ENCODE measurements at places on chromosomes 11 and 22. TPM values are rescaled to one million over a fixed set of nuclear protein-coding genes. Genes with fewer than 3 reads are reported as not detected.

Gene HEPN1
- not detected for total RNA-seq

Gene IL10RA
- 10.2 TPM for total RNA-seq

Gene ZNF280B
- not detected for total RNA-seq

Gene MS4A6E
- total RNA-seq: not detected

Gene CARNS1
- not detected for total RNA-seq

Gene FGF19
- total RNA-seq: not detected

Gene HOATZ
- total RNA-seq: 2.7 TPM

Gene MRGPRX4
- total RNA-seq: not detected

Gene PPP6R3
- total RNA-seq: 90.7 TPM

Gene LRFN4
- 6.9 TPM for total RNA-seq

Gene OR10A2
- not detected for total RNA-seq

GRCh38 chr11:107151158-107151557, 132.9 kb upstream of the GUCY1A2 start:
- DNase-seq: no peak

DNA sequence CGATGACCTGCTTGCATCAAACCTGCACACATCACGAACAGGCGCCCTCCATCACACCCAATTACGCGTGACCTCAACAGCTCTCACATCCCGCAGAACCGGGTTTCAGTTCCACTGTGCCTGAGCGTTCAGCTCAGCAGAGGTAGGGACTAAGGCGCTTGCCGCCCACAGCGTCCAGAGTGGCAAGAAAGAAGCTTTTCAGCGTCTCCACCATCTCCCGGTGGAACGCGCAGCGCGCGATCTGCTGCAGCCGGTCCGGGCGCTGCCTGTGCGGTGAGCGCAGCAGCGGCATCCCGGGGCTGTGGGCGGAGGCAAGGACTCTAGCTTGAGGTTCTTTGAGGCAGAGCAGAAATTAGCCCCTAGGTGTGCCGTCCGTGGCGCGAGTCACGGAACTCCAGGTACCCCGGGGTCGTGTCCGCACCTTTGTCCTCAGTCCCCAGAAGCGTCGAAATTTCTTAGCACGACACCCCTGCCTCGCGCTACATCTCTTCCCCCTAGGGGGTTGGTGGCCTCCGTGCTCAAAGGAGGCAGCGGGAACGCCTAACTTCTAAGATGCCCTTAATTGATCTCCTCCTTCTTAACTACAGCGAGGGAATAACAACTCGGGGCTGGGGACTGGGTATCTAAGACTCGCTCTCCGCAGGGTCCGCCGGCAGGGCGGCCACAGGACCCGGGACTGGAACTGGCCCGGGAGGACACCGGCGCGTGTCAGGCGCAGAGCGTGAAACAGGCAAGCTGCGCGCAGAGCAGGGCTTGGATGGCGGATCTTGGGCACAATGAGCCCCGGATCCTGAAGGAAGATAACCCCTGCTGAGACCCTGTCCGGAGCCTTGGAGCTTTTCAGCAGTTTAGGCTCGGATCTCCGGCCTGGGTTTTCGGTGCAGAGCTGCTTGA, 1.7 kb upstream of the CALCA start:
- DNase-seq: no peak

DNA sequence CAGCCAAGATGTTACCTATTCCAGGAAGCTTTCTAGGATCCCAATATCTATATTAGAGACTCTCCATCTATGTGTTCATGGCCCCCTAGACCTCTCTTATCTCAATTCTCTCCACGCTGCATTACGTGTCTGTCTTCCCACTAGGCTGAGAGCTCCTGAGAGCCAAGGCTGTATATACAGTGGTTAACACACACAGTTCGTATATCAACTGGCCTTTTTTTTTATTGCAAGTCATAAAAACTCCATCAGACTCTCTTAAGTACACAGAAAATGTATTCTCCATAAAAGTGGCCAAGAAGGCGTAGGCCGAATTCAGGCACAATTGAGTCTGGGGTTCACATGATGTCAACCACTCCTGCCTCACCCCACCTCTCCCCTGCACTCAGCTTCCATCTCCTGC, 115.9 kb downstream of the TRIM29 start:
- DNase-seq: no peak

DNA sequence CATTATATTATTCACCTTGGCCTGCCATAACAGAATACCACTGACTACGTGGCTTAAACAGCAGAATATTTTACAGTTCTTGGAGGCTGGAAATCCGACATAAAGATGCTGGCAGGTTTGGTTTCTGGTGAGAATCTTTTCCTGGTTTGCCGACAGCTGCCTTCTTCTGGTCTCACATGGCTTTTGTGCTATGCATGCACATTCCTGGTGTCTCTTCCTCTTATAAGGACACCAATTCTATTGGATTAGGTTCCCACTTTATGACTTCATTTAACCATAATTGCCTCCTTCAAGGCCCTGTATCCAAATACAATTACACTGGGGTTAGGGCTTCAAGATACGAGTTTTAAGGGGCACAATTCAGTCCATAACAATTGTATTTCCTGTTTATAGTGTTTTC, 17.1 kb downstream of the RNF214 start:
- DNase-seq: no peak

- DNase-seq: no peak
These were observed 56.9 kb upstream of the ARFGAP3 start for GRCh38 chr22:42913874-42914510.

GRCh38 chr11:67302571-67303131, 679 bp upstream of the SSH3 start:
- DNase-seq: peak; percentile 30

GRCh38 chr11:27696961-27697360, 3.3 kb downstream of the BDNF start:
- DNase-seq: no peak

DNA sequence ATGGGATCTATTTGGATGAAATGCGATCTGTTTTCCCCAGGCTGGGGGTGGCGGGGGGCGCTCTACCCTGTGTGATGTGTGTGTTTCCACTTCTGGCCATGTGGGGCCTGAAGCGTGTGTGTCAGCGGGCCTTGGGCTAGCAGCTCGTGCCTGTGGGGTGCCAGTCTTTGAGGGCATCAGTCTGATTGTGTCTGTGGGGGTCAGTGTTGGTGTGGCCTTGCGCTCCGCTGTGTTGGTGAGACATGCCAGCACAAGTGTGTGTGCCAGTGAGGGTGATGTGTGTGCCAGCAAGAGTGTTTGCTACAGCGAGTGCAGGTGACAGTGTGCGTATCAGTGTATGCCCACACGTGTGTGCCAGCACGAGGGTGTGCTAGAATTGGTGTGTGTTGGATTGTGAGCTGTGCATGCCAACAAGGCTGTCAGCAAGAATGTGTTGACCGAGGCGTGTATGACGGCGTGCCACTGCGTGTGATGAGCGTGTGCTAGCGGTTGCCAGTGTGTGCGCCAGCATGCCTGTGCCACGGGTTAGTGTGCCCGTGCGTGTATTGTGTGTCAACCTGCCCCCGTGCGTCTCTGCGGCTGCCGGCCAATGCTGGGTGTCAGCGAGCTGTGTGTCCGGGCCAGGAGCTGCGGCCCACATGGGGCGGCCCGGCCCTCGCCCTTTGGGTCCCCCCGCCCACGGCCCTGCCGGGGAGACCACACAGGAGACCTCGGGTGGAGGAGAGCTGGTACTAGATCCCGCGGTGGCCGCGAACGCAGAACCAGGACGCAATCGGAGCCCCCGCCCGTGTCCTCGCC, 519 bp downstream of the ARRB1 start:
- DNase-seq: peak; percentile 34

GRCh38 chr11:105315287-105315686, 175.7 kb upstream of the CARD18 start:
- no peak for DNase-seq

GRCh38 chr11:64355078-64355940, 3.7 kb upstream of the RPS6KA4 start:
- peak; percentile 74 for DNase-seq

GRCh38 chr22:46641811-46642266, 21.7 kb downstream of the GRAMD4 start:
- DNase-seq: no peak

GRCh38 chr11:3357994-3358676, 20.8 kb downstream of the ZNF195 start:
- no peak for DNase-seq

DNA sequence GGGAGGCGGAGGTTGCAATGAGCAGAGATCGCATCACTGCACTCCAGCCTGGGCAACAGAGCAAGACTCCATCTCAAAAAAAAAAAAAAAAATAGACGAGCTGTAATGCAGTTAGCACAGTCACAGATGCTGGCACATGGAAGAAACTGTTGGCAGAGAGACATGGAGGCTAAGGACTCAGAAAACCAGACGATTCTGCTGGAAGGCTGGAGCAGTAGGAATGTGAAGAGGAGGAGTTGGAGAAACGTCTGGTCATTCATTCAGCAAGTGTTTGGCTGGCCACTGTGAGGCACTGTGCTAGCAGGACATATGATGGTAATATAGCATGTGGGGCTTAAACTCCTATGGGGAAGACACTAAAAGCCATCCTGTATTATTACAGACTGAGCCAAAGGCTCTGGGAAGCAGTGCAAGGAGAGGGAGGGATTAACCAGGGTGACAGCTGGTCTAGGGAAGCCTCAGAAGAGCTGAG, 5.0 kb downstream of the UQCR10 start:
- DNase-seq: no peak

- DNase-seq: no peak
These were observed 33.0 kb upstream of the NARS2 start for GRCh38 chr11:78607696-78608095.

DNA sequence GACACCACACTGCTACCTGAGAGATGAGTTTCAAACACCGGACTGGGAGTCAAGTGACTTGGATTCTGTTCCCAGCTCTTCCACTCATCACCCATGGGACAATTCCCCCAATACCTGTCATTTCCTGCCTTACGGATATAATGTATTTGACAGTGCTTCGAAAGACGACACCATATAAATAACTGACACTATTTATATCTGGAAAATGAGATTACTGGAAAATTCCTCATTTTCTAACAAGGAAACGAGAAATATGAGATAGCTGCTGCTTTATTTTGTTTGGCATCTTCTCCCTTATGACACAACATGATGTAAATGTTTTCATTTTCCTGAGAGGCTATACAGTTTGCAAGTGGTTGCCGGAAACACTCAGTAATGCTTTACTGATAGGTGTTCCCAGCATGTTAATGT, 8.6 kb downstream of the HSCB start:
- DNase-seq: no peak

DNA sequence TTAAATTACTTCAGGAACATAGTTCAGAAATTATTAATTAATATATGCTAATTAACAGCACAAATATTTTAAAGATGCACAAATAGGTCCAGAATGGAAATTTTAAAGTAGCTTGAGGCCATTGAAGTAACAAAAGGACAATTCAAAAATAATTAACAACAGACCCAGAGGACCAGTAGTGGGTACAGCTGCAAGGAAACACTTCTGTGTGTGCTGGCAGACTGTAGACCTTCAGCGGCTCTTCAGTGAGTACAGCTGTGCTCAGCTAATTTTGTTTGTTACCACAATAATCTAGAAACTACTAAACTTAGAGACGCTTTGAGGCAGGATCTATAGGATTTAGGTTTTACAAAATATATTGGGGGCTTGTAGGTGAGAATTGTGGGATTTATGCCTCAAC, 103.8 kb downstream of the GRIA4 start:
- no peak for DNase-seq

DNA sequence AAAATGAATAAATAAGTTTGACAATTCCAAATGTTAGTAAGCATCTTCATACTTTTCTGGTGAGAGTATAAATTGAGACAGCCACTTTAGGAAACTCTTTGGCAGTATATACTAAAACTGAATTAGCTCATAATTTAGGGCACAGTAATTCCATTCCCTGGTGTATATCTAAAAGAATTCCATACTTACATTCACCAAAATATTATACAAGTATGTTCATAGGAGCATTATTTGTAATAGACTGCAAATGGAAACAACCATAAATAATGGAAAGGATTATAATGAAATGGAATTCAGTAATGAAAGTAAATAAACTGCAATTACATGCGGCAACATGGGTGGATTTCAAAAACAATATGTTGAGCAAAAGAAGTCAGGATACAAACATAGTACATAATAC, 315.8 kb upstream of the LRRC4C start:
- DNase-seq: no peak

DNA sequence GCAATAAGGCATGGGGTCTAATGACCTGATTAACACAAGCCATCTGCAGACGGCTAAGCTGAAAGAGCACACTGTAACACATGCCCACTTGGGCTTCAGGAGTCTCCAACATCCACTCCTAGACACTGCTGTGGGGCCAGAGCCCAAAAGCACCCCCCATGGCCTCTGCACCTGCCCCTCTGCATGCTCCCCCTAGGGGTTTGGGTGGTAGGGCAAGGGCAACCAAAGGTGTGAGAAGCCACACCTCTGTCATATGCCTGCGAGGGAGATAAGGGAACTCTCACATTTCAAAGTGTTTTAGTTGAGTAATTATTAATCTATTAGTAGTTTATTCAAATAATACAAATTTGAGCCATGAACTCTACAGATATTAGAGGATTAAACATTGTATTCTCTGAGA, 30.8 kb downstream of the CTSC start:
- no peak for DNase-seq

DNA sequence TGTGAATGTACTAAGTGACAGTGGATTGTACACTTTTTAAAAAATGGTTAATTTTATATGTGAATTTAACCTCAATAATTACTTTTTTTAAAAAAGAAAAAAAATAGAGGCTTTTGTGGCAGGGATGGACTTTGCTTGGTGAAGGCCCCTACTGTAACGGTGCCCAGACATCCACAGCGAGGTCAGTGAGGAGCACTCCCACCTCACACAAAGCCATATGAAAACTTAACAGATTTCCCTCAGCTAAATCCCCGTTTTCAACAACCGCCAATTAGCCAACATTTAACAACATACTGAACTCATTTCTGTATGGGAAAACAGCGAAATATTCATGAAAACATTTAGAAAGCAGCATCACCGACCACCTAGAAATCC, 642 bp upstream of the C11orf58 start:
- DNase-seq: no peak

GRCh38 chr11:13434247-13435205, 28.5 kb downstream of the BTBD10 start:
- no peak for DNase-seq

GRCh38 chr11:120060512-120060911, 77.4 kb downstream of the TRIM29 start:
- no peak for DNase-seq
